ENCODE measurements at places on chromosomes 11 and 22.

DNA sequence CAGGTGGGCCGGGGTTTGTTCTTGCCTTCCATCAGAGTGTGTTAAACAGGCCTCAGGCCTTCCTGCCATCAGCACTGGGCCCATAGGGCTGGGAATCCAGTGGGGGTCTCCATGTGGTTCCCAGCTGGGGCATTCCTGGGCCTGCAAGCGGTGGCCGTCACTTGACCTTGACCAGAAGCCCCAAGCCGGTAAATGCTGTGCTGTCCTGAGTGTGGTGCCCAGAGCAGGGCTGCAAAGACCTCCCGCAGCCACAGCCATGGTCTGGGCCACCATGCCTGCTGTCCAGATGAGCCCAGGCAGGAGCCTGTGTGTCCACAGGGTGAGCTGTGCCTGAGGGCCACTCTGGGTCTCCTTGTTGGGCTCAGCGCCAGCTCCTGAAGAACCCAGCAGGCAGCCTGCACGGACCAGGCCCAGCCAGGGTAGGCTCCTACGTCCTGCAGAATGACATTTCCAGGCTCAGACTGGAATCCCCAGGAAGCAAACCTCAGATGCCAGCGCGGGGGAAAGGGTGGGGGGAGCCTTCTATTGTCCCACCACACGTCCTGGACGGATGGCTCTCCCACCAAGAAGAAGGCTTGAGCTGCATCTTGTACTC is 117.3 kb downstream of the KCNQ1OT1 start:
- peak; percentile 5 for DNase-seq

GRCh38 chr11:99601179-99601578 is 580.4 kb downstream of the CNTN5 start:
- DNase-seq: no peak

GRCh38 chr22:47381240-47381639 is 618.8 kb downstream of the TBC1D22A start:
- no peak for DNase-seq

DNA sequence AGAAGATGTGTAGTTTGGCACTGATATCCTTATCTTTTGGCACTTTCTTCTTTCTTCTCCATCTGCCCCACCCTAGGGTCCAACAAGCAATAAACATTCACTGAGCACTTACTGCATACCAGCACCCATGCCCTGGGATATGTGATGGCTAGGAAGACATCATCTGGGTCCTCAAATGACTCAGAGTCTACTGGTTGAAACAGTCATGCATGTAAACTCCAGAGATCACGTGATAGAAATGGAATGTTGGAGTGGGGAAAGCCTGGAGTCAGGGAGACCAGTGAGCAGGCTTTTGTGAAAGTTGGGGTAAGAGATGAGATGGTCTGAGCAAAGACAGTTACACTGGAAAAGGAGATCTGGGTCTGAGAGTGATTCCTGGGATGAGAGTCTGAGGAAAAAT is 724.9 kb upstream of the TENM4 start:
- peak; percentile 62 for DNase-seq

- DNase-seq: no peak
These were observed 58.7 kb upstream of the CHST1 start for GRCh38 chr11:45724153-45724552.

DNA sequence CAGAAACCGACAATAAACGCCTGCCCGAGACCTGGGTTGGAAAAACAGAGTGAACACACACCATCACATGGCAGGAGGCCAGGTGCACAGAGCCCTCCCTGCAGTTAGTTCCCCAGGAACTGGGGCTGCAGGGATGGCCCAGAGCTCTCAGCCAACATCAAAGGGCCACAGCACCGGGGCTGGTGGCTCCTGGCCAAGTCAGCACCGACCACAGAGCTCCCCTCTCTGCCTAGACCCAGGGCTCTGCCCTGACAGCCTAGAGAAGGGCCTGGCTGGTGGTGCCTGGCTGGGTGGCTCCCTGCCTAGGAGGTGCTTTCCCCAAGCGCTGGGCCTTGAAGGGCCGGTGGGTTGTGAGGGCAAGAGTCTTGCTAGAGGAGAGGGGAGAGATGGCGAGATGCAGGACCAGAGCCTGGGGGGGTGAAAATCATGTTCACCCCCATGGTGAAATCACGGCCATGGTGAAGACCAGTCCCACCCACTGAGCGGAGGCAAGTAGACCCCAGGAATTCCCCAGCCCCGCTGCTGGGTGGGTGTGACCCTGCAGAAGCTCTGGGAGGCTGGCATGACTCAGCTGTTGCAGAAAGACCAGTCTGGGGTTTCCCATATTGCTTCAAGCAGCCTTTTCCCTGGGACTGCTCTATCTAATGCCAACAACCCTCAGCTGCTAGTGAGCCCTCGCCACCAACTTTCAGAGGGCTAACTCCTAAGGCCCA is 7.2 kb upstream of the BID start:
- peak; percentile 82 for DNase-seq

- no peak for DNase-seq
These were observed 30.7 kb upstream of the KCNQ1OT1 start for GRCh38 chr11:2730272-2731129.

DNA sequence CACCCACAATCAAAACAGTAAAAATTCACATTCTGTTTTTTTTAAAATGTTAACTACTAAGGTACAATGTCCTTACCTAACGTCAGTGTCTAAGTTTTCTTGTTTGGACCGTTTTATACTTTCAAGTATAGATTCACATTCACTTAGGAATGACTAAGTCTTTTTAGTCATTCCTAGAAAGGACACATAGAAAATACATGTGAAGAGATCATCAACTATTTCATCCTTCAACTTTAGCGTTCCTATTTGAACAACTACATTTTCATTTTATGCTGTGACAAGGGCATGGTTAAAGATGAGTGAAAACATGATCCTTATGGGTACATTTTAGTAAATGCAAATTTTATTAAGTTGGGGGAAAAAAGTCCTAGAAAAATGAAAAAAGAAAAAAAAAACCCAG is 62.8 kb downstream of the DDX10 start:
- DNase-seq: no peak

DNA sequence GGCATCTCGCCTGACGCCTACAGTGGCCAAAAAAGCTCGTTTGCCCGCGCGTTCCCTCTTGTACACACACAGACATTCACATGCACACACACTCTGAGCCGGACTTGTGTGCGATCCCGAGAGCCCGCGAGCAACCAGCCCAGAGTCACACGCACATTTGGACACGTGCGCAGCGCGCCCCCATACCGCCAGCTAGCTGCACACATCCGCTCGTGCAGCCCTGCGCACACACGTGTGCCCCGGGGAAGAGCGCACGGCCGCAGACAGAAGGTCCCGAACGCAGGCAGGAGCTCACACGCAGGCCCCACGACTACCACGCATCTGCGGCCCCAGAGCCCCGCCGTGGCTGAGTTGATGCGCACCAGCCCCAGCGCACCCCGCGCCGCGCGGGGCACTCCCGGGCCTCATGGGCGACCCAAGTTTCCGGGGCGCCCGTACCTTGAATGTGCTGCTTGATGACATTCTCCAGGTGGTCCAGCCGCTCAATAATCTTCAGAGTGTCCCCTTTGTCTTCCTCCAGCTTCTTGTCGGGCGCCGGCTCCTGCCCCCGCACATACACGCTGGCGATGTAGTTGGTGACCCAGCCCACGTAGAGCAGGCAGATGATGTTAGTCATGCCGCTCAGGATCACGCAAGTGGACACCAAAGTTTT is 758 bp downstream of the GALNT18 start:
- peak; percentile 11 for DNase-seq

DNA sequence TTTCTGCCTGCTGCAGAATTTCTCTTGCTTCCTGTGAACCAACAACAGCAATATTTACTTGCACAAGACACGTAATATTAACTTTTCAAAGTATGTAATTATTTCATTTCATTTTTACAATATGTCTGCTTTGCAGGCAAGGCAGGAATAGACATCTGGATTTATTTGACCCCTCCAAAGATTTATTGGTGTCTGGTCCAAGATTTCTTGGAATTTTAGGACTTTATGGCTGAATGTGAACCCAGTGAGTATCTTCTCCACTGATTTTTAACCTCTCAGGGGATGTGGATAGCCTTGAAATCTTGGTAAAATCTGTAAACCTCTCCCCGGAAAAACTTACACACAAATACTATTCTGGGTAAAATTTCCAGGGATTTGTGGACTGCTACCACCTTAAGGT is 61.5 kb downstream of the PKNOX2 start:
- no peak for DNase-seq

GRCh38 chr22:44882226-44882905 is 127.4 kb downstream of the PHF21B start:
- no peak for DNase-seq

DNA sequence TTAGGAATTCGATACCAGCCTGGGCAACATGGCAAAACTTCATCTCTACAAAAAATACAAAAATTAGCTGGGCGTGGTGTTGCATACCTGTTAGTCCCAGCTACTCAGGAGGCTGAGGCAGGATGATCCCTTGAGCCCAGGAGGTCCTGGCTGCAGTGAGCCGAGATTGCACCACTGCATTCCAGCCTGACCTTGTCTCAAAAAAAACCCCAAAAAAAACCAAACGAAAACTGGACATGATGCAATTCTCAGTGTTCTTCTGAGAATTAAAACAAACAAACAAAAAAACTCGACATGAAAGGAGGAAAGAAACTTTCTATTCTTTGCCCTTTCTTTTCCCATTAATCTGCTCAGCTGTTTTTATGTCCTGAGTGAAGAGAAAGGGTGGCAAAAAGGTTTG is 7.4 kb downstream of the MED17 start:
- no peak for DNase-seq

DNA sequence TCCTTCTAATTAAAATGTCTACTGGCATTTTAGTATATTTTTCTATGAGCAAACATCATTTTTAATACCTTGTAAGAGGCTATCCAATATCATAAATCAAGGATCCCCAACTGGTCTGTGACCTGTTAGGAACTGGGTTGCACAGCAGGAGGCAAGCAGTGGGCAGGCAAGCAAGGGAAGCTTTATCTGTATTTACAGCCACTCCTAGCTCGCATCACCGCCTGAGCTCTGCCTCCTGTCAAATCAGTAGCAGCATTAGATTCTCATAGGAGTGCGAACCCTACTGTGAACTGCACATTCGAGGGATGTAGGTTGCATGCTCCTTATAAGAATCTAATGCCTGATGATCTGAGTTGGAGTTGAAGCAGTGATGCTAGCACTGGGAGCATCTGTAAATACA is 70.2 kb upstream of the CREB3L1 start:
- DNase-seq: no peak

Measured in fibroblast of skin of back (primary cell).